Effector memory CD4-positive, alpha-beta T cell (primary cell): ENCODE measurements at places on chromosomes 11 and 22.

GRCh38 chr11:66974724-66975404 lies at the start of gene C11orf86:
C11orf86 (plus strand) TSS chr11:66975304; CDS start chr11:66975363, 59 bp downstream.
- H3K27me3 ChIP-seq = peaks cover 8% of the 10 kb centered on the region
- no peaks in the 10 kb centered on the region for H3K36me3 ChIP-seq
- H3K4me1 ChIP-seq = no peaks in the 10 kb centered on the region
- no peak within 1 kb of the TSS for H3K4me3 ChIP-seq
- no peak for DNase-seq
- H3K27ac ChIP-seq = no peak within 1 kb of the TSS

GRCh38 chr22:46911346-46911745 lies 148.9 kb downstream of the TBC1D22A start:
- H3K27ac ChIP-seq = no peak overlapping the region
- H3K4me1 ChIP-seq = no peaks in the 10 kb centered on the region
- no peak for DNase-seq
- no peaks in the 10 kb centered on the region for H3K27me3 ChIP-seq

GRCh38 chr11:95908826-95909225 lies 15.1 kb downstream of the MTMR2 start:
- H3K4me1 ChIP-seq = no peaks in the 10 kb centered on the region
- H3K36me3 ChIP-seq = no peaks in the 10 kb centered on the region
- H3K27ac ChIP-seq = no peak overlapping the region
- no peak overlapping the region for H3K4me3 ChIP-seq
- no peaks in the 10 kb centered on the region for H3K27me3 ChIP-seq

DNA sequence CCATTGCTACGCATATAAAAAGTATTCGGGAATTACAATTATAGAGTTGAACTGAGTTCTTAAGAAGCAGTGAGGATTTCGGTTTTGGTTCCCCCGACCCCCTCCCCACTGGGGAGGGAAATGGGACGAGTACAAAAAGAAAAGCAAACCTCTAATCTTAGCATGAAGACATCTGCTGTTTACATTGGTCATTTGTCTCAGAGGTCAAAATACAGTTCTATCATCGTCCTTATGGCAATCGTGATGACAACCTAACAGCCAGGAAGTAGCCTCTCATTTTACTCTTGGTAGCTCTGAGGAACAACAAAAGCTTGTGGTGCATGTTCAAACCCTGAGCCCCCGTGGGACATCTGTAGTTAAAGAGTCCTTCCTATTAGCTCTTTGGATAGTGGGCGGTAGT lies 3.2 kb upstream of the PRSS23 start:
- no peak for DNase-seq
- no peaks in the 10 kb centered on the region for H3K36me3 ChIP-seq
- H3K27me3 ChIP-seq = peaks cover 6% of the 10 kb centered on the region
- H3K27ac ChIP-seq = no peak overlapping the region
- no peaks in the 10 kb centered on the region for H3K4me1 ChIP-seq

DNA sequence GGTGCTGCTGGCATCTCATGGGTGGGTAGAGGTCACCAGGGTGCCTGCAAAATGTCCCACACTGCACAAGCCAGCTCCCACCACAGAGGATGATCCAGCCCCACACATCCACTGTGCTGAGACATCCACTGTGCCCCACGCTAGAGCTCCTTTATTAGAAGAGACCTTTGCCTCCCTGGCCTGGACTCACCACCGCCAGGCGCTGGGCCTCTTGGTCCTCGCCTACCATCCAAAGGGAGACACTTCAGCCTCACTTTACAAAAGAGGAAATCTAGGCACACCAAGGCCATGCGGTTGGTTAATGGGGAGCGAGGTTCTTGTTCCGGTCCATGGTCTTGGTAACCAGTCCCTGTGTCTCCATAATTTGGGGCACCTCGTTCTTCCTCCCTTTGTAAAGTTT lies 3.4 kb upstream of the ANO1 start:
- no peak overlapping the region for H3K4me3 ChIP-seq
- DNase-seq = no peak
- H3K4me1 ChIP-seq = no peaks in the 10 kb centered on the region
- peaks cover 4% of the 10 kb centered on the region for H3K27me3 ChIP-seq

DNA sequence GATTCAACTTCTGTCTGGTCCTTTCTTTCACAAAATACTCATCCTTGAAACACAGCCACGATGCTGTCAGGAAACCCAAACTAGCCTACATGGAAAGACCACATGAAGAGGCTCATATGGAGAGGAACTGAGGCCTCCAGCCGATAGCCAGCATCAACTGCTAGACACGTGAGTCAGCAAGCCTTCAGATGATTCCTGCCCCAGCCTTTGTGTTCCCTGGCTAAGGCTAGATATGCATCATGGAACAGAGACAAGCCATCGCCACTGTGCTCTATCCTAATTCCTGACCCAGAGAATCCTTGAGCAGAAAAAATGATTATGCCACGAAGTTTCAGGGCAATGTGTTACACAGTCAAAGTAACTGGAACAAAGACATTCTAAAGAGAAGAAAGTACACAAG lies 75.5 kb downstream of the ENTHD1 start:
- no peaks in the 10 kb centered on the region for H3K36me3 ChIP-seq
- no peak overlapping the region for H3K27ac ChIP-seq
- H3K27me3 ChIP-seq = no peaks in the 10 kb centered on the region

- DNase-seq = no peak
- no peaks in the 10 kb centered on the region for H3K4me1 ChIP-seq
- no peaks in the 10 kb centered on the region for H3K36me3 ChIP-seq
- H3K27ac ChIP-seq = no peak overlapping the region
Measured at GRCh38 chr11:31089117-31089516, 280.4 kb downstream of the DCDC1 start.

DNA sequence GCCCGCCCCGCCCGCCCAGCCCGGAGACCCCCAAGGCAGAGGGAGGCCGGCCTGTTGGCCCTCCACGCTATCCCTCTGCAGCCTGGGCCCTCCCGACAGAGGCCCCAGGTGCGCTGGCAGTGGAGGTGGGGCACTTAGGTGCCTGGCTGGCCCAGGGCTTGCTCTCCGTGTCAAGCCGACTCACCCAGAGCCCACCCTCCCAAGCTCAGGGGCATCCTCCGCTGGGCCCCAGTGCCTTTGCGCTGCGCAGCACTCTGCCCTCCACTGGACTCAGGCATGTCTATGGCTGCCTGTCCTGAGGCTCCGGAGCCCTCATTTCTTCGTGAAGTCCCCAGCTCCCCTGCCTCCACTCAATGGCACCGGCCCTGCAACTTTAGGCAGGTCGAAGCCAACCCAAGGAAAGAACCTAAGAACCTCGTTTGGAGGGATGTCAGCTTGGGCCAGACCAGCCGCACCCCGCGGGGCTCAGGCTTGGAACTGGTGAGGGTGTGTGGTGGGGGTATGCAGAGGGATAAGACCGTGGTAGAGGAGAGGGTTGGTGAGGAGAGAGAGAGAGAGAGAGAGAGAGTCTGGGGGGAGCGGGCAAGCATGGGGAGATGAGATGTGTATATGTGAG lies 6.1 kb downstream of the SMIM45 start:
- no peaks in the 10 kb centered on the region for H3K27me3 ChIP-seq
- H3K4me1 ChIP-seq = no peaks in the 10 kb centered on the region
- H3K27ac ChIP-seq = no peak overlapping the region
- no peak for DNase-seq
- no peak overlapping the region for H3K4me3 ChIP-seq
